ENCODE measurements at places on chromosomes 4 and X. TPM values are rescaled to one million over a fixed set of nuclear protein-coding genes. Genes with fewer than 3 reads are reported as not detected.

Gene TBC1D8B
- total RNA-seq = 5.6 TPM

DNA sequence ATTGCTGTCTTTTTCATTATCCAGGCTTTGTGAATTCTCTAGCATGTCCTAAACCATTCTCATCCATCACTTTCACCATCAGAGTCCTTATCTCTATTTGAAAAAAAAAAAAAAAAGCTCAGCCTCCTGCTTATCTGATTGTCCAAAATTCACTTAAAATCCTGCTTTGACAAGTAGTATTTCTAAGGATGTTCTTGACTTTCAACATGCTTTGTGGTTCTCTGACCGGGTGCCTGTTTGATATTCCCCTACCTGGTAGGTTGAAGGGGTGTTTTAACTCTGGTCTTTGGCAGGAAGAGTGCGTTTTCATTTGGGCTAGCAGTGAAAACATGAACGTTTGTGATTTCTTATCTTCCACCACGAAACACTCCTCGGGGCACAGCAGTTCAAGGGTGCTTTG, 17.3 kb upstream of the BBS12 start:
- DNase-seq = no peak

GRCh38 chr4:163558539-163559044, 64.1 kb downstream of the TMA16 start:
- DNase-seq = peak; percentile 25

Gene SPANXB1
- total RNA-seq = not detected

DNA sequence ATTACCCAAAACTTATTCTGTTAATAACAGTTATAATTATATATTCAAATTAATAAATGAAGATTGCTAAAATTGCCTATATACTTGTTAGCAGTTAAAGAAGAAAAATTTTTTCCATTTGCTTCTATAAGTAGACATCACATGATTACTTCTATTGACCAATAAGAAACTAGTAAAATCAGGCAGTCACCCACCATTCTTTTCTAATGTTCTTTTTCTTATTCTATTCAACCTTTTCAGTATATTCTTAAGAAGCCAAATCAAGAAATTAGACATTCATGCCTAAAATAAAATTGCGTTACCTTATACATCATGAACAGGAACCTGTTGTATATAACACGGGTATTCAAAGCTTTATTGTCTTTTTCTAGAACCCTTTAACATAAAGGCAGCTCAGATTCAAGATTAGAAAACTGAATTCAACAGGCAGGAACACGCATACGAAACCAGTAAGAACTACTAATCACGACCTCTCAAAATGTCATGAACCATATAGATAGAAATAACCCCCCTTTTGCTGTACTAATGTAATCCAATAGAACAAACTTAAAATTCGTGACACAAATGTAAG, 568.1 kb upstream of the DIPK2B start:
- DNase-seq = peak; percentile 53

GRCh38 chr4:47642191-47642830, 157.2 kb downstream of the ATP10D start:
- no peak for DNase-seq

Gene NDST3
- 0.74 TPM for total RNA-seq

DNA sequence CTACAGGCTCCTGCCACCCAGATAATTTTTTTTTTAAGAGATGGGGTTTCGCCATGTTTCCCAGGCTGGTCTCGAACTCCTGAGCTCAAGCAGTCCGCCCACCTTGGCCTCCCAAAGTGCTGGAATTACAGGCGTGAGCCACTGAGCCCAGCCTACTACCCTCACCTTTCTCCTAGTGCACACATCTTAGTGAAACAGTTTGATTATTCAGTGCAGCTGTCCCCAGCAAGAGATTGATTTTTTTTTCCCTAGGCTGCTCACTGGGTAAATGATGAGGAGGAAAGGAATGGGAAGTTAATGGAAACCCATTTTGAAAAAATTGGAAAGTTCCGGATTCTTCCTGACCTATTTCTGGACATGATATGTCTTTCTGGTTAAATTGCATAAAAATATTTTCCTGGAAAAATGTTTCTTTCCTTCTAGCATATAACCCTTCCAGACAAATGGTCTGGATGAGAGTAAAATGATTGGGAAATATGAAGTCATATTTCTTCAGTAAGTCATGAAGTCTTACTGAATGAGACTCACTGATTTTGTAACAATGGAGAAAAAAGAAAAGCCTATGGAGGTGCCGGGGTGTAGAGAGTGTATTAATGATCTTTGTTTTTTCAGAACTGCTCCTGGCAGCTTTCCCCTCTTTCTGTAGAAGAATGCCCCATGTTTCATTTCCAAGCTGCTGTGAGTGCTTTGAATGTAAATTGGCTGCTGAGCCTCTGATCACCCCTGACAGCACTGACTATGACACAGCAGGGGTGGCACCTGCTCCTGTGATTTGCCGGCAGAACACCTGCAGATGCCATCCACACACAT, 19.5 kb upstream of the ZNF41 start:
- DNase-seq = no peak

Gene GAGE13
- total RNA-seq = not detected

Gene HELT
- 2.5 TPM for total RNA-seq

GRCh38 chrX:65643531-65644052, 23.9 kb upstream of the MSN start:
- no peak for DNase-seq
